ENCODE measurements at places on chromosomes 11 and 22.

GRCh38 chr22:48238284-48238915 lies 1476.0 kb downstream of the TBC1D22A start:
- DNase-seq, result no peak

- no peak for DNase-seq
These were observed 40.3 kb upstream of the TTLL12 start for GRCh38 chr22:43227239-43227630.

DNA sequence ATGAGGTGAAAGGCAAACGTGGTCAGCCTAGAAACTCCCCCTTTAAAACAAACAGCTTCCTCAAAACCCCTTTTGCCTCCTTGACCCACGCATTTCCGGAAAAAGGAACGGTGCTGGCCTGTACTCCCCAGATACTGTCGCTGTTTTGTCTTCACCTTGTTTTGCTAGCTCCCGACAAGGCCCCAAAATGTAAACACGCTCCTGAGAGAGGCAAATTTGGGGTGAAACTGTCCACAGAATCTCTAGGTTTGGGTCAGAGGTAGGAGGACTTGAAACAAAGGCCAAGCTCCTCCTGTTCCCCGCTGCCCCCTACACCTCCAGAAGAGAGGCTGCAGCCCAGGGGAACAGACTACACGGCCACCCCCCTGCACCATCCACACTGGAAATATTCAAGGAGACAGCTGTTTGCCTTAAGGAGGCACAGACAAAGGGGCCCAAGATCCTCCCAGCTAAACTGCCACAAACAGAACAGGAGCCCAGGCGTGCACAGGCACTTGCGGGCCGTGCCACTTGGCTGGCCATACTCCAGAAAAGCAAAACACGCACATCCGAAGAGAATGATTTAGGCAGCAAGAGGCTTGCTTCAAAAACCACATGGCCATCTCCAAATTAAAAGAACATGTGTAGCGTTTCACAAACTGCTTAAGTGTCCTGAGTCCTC lies 160.5 kb upstream of the GRK3 start:
- DNase-seq, result no peak

- DNase-seq, result no peak
These were observed 542.9 kb downstream of the NTM start for GRCh38 chr11:131913267-131913666.

GRCh38 chr22:29138556-29139305 lies 65.9 kb downstream of the KREMEN1 start:
- no peak for DNase-seq

- no peak for DNase-seq
These were observed 33.1 kb downstream of the C11orf58 start for GRCh38 chr11:16771350-16772140.

- no peak for DNase-seq
These were observed 15.0 kb downstream of the INCENP start for GRCh38 chr11:62138630-62139425.

GRCh38 chr11:124791626-124792341 lies 8.4 kb downstream of the MSANTD2 start:
- no peak for DNase-seq

DNA sequence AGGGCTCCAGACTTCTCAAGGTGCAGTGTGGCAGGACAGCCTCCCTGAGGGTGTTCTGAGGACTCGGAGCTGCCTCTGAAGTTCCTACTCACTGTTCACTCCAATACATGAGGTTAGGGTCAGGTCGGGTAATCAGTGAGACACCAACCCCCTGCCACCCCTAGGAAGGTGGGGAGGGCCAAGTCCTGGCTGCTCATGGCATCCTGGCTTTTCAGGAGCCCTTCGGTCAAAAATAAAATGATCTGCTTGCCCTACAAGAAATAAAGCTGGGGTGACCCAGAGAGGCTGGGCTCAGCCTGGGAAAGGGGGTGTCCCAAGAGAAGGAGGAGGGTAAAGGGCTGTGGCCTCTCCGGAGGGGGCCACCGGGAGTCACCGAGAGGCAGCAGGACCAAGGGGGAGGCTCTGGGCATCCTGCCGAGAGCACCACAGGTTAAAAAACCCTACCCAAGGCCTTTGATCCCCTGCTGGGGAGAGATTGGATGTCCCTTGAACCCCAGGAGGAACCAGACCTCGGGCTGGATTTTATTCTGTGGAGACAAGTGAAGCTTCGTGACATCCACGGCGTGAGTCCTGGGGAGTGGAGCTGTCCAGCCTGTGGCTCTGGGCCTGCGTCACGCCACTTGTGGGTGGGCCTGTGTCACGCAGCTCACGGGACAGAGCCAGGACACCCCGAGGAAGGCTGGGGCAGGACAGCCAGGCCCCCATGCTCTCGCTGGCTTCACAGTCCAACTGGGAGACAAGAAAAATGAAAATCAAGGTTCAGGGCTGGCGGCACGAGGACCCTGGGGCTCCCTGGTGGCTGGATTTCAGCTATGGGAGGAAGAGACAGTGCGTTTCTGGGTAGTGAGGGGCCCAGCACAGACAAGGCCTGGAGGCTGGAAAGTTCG lies 102.2 kb upstream of the FGF3 start:
- no peak for DNase-seq

GRCh38 chr22:40328546-40329456 lies 17.5 kb upstream of the ADSL start:
- DNase-seq, result no peak

DNA sequence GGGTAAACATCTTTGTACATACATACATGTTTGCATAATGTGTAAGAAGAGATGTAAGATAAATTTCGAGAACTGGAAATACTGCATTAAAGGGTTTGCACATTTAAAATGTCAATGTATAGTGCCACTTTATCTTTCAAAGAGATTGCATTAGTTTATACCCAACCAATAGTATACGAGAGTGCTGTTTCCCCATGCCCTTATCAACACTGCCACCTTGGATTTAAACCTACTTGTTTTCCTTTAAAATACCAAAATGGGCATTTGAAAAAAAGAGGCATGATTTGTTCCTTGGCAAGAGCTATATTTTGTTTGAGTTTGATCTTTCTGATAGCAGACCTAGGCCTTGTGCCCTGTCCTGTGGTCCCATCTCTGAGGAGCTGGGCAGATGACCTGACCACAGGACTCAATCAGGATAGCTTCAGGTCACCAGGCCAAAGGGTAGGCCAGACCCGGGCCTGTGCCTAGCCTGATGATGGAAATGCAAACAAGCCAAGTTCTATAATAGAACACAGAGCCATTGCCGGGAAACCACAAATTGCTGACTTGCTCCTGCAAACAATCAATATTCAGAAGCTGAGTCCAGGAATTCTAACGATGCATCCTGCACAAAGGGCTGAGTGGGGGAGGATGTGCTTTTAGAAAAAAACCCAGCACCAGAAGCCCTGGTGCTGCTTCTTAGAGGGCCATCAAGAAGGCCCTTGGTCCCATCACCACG lies 16.9 kb upstream of the ALG8 start:
- DNase-seq, result no peak

DNA sequence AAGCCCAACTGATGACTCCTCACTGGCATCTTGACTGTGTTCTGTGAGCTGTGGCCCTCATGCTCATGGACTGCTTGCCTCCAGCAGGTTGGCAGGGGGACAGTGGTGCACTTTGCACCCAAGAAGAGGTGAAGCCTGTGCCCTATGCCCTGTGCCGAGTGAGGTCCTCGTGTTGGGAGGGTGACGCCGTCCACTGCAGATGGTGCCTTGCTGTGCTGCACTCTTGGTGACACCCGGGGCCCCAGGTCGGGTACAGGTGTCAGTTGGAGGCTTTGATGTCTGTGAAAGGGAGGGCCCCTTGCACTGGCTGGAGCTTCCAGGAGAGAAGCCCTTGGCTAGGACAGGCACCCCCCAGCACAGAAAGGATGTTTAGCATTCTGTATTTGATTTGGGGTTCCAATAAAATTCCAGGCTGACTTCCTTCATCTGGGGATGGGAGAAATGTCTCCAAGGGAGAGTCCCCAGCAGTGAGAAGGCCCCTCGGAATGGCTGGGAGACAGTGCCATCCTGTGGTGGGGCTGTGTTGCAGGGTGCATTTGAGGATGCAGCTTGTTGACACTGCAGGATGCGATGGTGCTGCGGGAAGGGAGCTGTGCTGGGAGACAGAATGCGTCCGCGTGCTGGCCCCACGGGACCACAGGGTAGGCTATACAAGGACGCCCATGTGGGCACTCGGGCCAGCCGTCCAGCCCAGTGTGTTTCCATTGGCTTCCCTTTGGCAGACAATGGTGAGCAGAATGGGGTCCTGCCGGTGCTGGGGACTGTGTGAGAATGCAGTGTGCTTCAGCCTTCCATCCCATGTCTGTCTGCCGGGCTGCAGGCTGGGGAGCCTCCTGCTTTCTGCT lies 2.5 kb upstream of the ZDHHC8 start:
- no peak for DNase-seq

GRCh38 chr11:130162733-130163132 lies 3.2 kb downstream of the ST14 start:
- DNase-seq, result no peak

- DNase-seq, result no peak
These were observed 57.0 kb upstream of the RTL6 start for GRCh38 chr22:44555046-44555445.

DNA sequence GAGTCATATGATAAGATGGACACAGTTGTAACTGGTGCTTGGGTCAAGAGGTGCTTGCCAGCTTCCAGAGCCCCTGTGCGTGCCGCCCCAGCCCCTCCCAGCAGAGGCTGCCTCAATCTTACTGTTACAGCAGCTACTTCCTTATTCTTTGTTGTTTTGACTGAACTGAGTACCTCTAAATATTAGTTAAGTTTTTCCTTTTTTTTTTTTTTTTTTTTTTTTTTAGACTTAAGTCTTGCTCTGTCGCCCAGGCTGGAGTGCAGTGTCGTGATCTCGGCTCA lies 8.8 kb downstream of the ZBED4 start:
- no peak for DNase-seq

DNA sequence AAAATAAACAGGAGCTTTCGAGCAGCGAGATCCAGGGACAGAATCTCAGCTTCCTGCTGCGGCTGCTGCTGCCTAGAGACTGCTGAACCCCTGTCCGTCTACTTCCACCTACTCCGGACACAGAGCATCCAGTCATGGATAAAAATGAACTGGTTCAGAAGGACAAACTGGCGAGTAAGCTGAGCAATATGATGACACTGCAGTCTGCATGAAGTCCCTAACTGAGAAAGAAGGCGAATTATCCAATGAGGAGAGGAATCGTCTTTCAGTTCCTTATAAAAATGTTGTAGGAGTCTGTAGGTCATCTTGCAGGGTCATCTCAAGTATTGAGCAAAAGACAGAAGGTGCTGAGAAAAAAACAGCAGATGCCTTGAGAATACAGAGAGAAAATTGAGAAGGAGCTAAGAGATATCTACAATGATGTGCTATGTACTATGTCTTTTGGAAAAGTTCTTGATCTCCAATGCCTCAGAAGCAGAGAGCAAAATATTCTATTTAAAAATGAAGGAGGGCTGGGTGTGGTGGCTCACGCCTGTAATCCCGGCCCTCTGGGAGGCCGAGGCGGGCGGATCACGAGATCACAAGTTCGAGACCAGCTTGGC lies 11.1 kb upstream of the MS4A2 start:
- no peak for DNase-seq

DNA sequence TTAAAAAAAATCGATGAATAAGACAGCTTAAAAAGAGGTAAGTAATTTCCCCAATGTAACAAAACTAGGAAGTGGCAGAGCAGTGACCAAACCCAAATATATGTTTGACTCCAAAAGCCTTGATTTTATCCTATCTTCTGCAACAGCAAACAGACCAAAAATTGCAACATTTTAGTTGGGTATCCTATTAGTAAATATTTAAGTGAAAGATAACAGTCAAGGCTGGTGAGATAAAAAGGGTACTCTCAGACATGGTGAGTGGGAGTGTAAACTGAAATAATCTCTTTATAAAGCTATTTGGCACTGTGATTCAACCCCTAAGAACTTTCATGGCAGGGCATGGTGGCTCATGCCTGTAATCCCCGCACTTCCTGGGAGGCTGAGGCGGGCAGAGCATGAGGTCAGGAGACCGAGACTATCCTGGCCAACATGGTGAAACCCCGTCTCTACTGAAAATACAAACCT lies 1.9 kb upstream of the RDX start:
- no peak for DNase-seq

- no peak for DNase-seq
These were observed 35.0 kb upstream of the CACNG2 start for GRCh38 chr22:36738416-36739020.

DNA sequence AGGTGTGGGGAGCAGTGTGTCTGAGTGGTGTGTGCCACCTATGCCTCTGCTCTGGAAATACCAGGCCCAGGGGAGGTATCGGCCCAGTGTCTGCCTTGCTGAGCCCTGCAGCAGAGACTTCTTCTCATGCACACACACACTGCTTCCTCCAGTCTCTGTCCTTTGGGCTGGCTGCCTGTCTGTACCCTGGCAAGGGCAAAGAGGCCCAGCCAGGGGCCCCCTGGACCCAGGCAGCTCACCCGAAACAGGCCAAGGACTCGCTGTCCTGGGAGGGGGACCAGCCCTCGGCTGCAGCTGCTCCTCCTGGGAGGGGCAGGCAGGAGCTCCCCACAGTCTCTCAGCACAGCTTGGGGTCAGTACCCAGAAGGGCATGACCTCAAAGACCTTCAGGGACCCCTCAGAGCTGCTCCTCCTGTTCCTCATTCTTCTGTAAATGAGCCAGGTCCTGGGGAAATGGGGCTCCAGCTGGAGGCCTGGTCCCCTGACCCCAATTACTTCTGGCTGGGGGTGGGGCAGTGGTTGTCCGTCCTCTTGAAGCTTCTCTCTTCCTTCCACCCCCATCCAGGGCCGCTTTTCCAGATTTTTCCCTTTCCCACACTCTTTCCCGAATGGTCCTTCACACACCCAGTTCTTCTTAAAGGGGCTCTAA lies 24.5 kb upstream of the ALX4 start:
- DNase-seq, result no peak

- DNase-seq, result peak; percentile 65
These were observed 60.9 kb downstream of the CELSR1 start for GRCh38 chr22:46476547-46476941.

DNA sequence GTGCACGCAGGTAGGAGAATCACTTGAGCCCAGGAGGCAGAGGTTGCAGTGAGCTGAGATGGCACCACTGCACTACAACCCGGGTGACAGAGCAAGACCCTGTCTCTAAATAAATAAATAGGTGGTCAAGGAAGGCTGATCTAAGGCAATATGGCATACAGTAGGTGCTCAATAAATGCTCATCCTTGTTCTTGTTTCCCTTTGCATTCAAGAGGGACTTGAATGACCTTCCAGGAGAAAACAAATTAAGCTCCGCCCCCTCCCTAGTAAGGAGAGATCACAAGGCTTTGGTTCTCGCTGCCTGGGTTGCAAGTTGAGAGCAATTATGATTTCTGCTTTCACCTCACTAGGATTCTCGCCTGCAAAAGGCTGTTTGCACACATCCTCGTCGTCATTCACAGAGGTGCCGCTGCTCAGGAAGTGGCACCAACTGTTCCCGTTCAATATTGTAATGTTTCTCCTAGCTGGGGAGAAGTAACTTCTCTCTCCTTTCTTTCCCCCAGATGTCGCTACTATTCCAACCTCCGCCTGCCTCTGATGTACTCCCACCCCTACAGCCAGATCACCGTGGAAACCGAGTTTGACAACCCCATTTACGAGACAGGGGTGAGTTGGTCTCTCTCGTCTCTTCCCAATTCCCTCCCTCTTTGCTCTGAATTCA lies 51.8 kb upstream of the ASPHD2 start:
- DNase-seq, result no peak

All from naive B cell (primary cell).